Neural progenitor cell (in vitro differentiated cells): ENCODE measurements at places on chromosomes 16 and 17. TPM values are rescaled to one million over a fixed set of nuclear protein-coding genes. Genes with fewer than 3 reads are reported as not detected.

Gene TBC1D3C
- total RNA-seq, result not detected in 2 replicates

- no peak overlapping the region for H3K4me3 ChIP-seq
- no peak for DNase-seq
- no peaks in the 10 kb centered on the region for H3K36me3 ChIP-seq
- peaks cover 6% of the 10 kb centered on the region for H3K4me1 ChIP-seq
- H3K27me3 ChIP-seq, result no peaks in the 10 kb centered on the region
These were observed 492.2 kb downstream of the CDH11 start for GRCh38 chr16:64629622-64630021.

DNA sequence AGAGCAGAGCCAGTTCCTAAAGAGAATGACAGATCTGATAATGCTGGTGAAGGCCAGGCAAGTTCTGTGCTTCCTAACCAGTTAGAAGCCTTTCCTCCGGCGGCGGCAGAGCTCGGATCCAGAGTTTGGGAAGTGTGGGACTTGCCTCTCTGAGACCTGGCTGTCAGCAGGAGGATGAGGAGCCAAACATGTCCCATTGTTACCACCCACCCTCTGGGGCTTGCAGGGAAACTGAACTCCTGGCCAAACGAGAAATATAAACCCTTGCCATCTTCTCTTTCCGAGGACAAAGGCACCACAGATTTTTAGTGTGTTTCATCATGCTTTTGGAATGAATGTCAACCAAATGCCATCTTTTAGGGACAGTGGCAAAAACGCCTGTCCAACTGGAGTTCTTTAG is 80.2 kb upstream of the SMURF2 start:
- no peak overlapping the region for H3K27ac ChIP-seq
- no peaks in the 10 kb centered on the region for H3K27me3 ChIP-seq
- H3K4me1 ChIP-seq, result peaks cover 3% of the 10 kb centered on the region
- DNase-seq, result no peak
- no peak overlapping the region for H3K4me3 ChIP-seq

Gene ARL6IP1
- 777 and 813 TPM in 2 replicates for total RNA-seq

GRCh38 chr16:79009896-79010295 is 590.6 kb downstream of the MAF start:
- H3K27ac ChIP-seq, result no peak overlapping the region
- no peaks in the 10 kb centered on the region for H3K36me3 ChIP-seq
- H3K4me3 ChIP-seq, result no peak overlapping the region
- no peaks in the 10 kb centered on the region for H3K27me3 ChIP-seq
- no peak for DNase-seq

Gene RAB26
- total RNA-seq, result 2.1 and 4.4 TPM in 2 replicates

Gene CACNG4
- 0.34 and 1.2 TPM in 2 replicates for total RNA-seq

- H3K27me3 ChIP-seq, result no peaks in the 10 kb centered on the region
- H3K4me3 ChIP-seq, result no peak overlapping the region
- H3K27ac ChIP-seq, result no peak overlapping the region
- peaks cover 37% of the 10 kb centered on the region for H3K4me1 ChIP-seq
- no peaks in the 10 kb centered on the region for H3K36me3 ChIP-seq
These were observed 347.6 kb downstream of the SNX29 start for GRCh38 chr16:12324152-12324551.

DNA sequence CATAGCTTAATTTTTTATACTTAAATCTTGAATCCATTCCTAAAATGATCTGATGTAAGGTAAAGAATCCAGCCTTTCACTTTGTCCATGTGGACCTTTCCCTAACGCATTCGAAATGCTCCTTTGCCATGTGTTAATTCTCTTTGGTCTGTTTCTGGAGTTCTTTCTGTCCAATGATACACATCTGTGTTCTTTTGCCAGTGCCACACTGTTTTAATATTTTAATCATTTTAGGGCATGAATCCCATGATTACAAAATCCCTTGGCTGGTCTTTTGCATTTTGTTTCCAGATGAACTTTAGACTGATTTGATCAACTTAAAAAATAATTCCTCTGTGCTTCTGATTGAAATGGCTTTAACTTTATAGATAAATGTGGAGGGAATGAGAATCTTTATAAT is 74.1 kb downstream of the NTN1 start:
- no peaks in the 10 kb centered on the region for H3K36me3 ChIP-seq
- H3K4me3 ChIP-seq, result no peak overlapping the region
- H3K4me1 ChIP-seq, result no peaks in the 10 kb centered on the region
- no peak for DNase-seq
- H3K27me3 ChIP-seq, result no peaks in the 10 kb centered on the region
- no peak overlapping the region for H3K27ac ChIP-seq

Gene PDILT
- total RNA-seq, result not detected in 2 replicates

GRCh38 chr17:74088285-74088933 is 115.1 kb upstream of the RPL38 start:
- no peak overlapping the region for H3K4me3 ChIP-seq
- DNase-seq, result no peak
- H3K36me3 ChIP-seq, result no peaks in the 10 kb centered on the region
- H3K4me1 ChIP-seq, result no peaks in the 10 kb centered on the region
- no peaks in the 10 kb centered on the region for H3K27me3 ChIP-seq
- no peak overlapping the region for H3K27ac ChIP-seq

DNA sequence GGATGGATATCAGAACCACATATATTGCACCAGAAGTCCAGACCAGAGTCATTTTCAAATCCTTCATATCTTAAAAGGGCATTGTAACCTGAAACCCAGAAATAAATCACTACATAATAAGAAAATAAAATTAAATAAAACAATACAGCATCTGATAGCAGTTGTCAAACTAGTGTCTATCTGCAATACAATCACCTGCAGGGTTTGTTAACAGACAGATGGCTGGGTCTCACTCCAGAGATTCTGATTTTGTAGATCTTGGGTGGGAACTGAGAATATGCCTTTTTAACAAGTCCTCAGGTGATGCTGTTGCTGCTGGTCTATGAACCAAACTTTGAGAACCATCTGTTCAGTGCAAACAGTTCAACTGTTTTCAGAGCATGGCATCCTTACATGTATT is 37.6 kb downstream of the NME2 start:
- H3K36me3 ChIP-seq, result peaks cover 38% of the 10 kb centered on the region
- no peaks in the 10 kb centered on the region for H3K4me1 ChIP-seq
- H3K27ac ChIP-seq, result no peak overlapping the region
- DNase-seq, result no peak
